Epithelial cell of esophagus (primary cell): ENCODE measurements at places on chromosomes 1 and 21.

GRCh38 chr1:206102292-206102936 is 14.8 kb downstream of the AVPR1B start:
- no peak for DNase-seq

- DNase-seq: no peak
Observed at GRCh38 chr21:30628109-30628508, 6.9 kb upstream of the KRTAP20-2 start.

DNA sequence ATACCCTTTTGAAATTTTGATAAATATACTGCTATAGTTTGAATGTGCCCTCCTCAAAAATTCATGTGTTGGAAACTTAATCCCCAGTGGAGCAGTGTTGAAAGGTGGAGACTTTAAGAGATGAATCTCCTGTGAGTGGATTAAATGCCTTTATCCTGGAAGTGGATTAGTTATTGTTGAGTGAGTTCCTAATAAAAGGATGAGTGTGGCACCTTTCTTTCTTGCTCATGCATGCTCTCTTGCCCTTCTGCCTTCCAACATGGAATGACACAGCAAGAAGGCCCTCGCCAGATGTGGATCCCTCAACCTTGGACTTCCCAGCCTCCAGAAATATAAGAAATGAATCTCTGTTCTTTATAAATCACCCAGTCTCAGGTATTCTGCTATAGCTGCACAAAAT is 51.8 kb downstream of the CD160 start:
- no peak for DNase-seq

DNA sequence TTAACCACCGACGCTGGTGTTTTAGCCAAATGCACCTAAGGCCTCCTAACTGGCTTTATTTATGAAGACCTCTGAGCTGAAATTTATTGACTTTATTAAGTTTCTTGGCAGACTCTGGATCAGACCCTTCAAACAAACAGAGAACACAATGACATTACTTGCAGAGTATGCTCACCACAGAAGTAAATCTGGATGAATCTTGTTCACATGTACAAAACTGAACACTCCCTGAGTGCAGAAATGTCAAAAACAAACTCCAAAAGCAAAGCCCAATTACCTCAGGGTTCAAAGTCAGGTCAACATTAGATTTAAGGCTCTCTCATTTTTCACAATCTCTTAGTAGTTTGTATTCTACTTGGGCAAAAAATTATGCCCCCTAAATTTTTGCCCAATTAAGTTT is 218.6 kb downstream of the SLC45A1 start:
- no peak for DNase-seq

DNA sequence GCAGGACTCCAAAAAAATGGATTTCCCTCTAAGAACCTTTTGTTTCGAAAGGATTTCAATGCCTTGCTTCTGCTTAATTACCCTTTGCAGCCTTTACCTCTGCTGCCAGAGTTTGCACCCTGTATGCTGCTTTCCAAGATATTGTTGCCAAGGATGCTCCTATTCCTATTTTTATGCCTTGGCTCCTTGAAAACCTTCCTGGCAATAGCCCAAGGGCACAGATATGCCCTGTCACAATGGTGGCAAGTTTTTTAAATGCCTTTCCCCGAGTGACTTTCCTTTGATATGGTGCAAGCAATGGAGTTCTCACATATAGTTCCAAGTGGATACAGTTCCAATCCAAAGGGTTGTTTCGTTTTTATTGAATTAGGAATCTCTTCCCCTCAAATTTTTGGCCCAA is 1983.0 kb downstream of the MRPL39 start:
- no peak for DNase-seq

DNA sequence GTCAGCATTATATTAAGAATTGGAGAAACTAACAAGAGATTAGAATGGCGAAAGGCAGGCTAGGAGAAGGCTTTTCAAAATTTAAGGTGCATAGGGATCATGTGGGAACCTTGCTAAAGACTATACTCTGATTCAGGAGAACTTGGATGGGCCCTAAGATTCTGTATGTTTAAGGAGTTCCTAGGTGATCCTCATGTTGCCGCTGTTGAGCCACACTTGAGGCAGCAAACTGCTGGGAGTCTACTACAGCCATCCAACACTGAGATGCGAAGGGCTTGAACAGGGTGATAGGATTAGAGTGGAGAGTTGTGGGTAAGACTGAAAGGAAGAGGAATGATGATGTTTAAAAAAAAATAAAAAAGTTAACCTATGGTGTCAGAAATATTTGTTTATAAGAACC is 1013.2 kb downstream of the MRPL39 start:
- no peak for DNase-seq

GRCh38 chr1:66137235-66137634 is 344.5 kb downstream of the PDE4B start:
- no peak for DNase-seq

DNA sequence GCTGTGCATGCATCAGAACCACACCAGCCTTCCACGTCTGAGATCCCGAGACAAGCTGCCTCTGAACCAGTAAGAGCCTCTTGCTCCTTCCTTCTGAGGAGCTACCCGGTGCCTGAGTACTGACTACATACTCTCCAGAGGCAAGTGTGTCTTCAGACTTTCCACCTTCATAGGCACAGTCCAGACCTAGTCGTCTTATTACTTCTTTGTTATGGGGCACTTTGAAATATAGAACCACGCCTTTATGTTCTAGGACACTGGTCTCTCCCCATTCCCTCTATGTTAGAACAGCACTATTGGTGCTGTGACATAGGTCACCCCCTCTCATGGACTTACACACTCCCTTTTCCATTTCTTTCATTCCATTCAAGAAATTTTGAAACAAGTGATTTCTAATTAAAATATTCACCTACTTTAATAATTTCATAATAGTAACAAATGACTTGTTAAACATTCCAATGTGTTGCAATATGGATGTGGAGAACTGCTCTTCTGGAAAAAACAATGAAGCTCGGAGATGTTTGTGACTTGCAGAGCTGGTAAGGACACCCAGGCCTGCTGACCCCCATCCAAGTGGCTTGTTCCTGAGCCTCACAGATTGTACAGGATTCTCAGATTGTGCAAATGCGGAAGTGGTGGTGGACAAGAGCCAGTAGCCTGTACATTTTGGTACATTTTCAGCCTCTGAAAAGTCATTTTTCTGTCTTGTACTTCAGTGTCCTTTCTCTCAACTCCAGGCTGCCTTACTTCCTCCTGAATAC is 76.1 kb upstream of the SIPA1L2 start:
- DNase-seq: peak; percentile 49

GRCh38 chr1:31062867-31063380 is 2.6 kb downstream of the PUM1 start:
- DNase-seq: no peak

GRCh38 chr21:43300496-43301408 is 126.2 kb downstream of the SIK1 start:
- peak; percentile 97 for DNase-seq

DNA sequence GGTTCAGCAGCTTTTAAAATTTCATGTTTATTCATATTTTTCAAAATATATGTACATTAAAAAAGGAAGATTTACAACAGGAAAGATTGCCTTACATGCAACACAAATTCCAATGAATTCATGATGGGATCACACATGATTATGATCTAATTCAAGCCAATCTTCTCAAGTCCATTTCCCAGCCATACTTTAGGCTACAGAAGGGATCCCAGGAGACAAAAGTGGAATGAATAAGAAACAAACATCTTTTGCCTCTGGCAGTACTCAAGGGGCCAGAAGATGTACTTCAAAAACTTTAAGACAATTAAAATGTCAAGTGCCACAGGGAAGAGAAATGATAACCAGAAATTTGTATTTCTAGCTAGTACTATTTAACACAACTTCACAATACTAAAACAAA is 10.2 kb upstream of the SH2D5 start:
- DNase-seq: no peak

- DNase-seq: no peak
Observed at GRCh38 chr1:23722652-23723051, 20.6 kb upstream of the ELOA start.

GRCh38 chr1:61050541-61051442 is 31.6 kb upstream of the NFIA start:
- DNase-seq: no peak

GRCh38 chr1:62273953-62274352 is 45.3 kb downstream of the KANK4 start:
- DNase-seq: no peak

DNA sequence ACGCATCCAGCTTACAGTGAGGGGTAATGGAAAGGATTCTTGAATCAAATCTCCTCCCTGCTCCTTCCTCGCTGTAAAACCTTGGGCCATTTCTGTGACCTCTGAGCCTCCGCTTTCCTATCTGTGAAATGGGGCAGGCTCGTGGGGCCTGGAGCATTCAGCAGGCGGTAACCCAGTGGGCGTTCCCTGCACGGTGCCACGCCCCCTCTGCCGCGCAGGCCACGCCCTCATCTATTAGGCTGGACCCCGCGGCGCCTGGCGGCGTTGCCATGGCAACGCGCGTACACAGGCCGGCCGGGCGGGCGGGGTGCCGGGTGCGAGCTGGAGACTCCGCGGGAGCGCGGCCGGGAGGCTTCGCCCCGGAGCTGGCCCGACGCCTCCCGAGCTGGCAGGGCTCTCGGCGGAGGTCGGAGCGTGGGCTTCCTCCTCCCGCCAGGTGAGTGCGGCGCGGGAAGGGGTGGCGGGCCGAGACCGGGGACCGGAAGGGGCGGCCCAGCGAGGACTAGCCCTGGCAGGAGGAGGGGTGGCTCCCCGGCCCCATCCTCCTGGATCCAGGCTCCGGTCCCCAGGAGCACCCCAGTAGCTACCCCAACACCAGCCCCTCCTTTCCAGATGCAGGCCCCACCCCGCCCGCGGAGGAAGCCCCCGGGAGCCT is at the start of gene FHAD1:
Gene FHAD1 (plus strand): TSS at position 264 of the 655 bp plus-strand sequence. CDS start 4,562 bp downstream, outside the sequence.
- peak; percentile 57 for DNase-seq

GRCh38 chr1:112618114-112618720 is 724 bp downstream of the ST7L start:
- DNase-seq: peak; percentile 56

DNA sequence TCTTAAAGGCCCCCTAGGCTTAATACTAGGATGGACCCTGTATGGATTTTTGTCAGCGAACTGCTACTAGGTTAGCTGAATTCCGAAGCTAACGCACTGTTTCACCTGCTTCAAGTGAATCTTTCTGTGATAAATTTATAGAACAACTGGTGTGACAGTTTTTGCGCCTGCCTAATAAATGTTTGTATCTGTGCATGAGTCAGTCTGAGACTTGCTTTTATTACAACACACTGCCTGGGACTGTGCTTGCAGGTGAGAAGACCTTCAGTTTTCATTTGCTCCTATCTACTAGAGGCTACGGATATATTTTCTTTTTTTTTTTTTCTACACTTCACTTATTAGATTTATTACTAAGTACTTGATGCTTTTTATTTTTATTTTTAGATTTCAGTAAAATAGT is 420.9 kb downstream of the SMYD3 start:
- peak; percentile 37 for DNase-seq

DNA sequence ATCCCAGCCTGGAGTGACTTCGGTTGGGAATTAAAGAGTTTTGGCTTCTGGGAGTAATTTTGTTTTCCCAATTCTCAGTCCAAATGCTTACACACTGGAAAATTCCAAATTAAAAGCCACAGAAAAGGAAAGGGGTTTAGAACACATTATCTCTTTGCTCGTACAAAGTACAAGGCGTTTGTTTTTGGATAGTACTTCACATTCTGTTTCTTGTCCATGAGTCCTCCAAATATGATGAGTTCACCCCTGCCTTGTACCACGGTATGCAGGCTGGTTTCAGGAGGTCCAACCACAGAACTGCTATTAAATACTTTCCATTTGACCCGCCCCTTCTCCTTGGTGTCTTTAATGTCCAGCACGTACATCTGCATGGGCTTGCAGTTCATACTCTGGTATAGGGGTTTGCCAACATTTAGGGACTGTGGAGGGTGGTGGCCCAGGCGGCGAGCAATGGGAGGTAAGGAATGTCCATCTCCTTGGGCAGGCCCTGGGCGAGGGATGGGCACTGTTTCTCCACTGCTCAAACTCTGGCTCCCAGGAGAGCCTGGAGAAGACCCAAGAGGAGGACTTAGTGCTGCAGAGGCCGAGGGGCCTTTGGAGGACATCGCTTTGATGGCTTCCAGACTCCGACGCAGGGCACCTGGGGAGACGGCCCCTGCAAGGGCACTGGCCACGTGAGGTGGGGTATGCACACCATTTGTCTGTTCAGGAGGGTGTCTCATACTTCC is 13.7 kb upstream of the CPLANE2 start:
- no peak for DNase-seq

DNA sequence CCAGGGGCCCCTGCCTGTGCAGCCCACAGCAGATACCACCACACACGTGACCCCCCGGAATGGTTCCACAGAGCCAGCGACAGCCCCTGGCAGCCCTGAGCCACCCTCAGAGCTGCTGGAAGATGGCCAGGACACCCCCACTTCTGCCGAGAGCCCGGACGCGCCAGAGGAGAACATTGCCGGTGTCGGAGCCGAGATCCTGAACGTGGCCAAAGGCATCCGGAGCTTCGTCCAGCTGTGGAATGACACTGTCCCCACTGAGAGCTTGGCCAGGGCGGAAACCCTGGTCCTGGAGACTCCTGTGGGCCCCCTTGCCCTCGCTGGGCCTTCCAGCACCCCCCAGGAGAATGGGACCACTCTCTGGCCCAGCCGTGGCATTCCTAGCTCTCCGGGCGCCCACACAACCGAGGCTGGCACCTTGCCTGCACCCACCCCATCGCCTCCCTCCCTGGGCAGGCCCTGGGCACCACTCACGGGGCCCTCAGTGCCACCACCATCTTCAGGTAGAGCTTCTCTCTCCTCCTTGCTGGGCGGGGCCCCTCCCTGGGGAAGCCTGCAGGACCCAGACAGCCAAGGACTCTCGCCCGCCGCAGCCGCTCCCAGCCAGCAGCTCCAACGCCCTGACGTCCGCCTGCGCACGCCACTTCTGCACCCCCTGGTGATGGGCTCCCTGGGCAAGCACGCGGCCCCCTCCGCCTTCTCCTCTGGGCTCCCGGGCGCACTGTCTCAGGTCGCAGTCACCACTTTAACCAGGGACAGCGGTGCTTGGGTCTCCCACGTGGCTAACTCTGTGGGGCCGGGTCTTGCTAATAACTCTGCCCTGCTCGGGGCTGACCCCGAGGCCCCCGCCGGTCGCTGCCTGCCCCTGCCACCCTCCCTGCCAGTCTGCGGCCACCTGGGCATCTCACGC is 51.0 kb downstream of the COL18A1 start:
- DNase-seq: no peak

DNA sequence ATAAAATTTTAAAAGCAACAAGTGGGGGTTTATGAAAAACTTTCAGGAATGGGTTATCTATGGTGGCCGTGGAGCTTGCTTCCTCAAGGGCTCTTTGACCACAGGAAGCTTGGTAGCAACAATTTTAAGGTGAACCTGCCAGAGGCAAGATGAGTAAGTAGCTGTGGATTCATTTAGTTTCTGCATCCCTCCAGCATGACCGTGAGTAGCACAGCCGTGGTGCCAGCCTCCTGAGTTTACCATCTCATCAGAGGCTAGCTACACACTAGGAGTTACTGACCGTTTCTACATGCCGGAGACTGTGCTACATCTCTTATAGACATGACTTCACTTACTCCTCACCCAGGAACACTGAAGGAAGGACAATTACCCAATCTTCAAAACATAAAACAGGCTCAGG is 30.1 kb upstream of the PLEKHG5 start:
- peak; percentile 75 for DNase-seq

- peak; percentile 69 for DNase-seq
Observed at GRCh38 chr1:17045634-17046333, 8.0 kb downstream of the SDHB start.

- DNase-seq: no peak
Observed at GRCh38 chr1:151822404-151822803, 9.2 kb downstream of the RORC start.

GRCh38 chr1:115133440-115133839 is 44.1 kb upstream of the TSPAN2 start:
- DNase-seq: peak; percentile 73
